ENCODE measurements at places on chromosomes 6 and 20. TPM values are rescaled to one million over a fixed set of nuclear protein-coding genes. Genes with fewer than 3 reads are reported as not detected.

DNA sequence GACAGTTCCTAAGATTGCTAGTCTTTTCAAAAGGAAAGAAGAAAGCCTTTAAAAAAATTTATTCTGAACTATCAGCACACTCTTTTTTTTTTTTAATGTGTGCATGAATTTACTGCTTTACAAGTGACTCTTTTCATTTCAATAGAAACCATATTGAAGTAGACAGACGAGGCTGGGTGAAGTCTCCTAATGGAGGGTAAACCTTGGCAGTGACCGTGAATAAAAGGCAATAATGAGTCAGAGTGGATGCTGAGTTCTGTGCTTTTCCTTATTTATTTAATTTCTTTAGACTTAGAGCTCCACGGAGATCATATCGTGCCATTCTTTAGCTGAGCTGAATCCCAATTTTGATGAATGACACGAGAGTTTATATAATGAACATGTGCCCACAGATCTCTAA is 196.9 kb downstream of the PRL start:
- no peak for DNase-seq

- DNase-seq: no peak
Observed at GRCh38 chr6:83853178-83854000, at the start of gene RIPPLY2. Gene RIPPLY2, plus strand, starts transcription at chr6:83853360. Its CDS starts 57 bp downstream, at chr6:83853417.

DNA sequence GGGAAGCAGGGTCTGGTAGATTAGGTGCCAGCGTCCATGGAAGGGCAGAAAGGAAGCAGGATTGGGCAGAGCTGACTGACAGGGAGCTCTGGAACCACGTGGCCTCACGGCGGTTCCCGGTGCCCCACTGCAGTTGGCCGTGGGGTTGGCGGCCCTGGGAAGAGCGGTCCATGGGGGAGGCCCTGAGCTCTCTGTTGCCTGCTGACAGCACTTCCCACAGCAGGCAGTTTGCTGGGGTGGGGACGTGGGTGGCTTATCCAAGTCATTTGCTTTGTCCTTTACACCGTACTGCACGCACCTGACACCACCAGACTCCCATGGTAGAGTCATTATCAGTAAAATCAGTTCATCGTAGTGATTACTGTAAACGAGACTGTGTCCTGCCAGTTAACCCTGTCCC is 56.1 kb downstream of the RPP40 start:
- DNase-seq: no peak

GRCh38 chr6:120262354-120262753 is 912.8 kb upstream of the MAN1A1 start:
- no peak for DNase-seq

DNA sequence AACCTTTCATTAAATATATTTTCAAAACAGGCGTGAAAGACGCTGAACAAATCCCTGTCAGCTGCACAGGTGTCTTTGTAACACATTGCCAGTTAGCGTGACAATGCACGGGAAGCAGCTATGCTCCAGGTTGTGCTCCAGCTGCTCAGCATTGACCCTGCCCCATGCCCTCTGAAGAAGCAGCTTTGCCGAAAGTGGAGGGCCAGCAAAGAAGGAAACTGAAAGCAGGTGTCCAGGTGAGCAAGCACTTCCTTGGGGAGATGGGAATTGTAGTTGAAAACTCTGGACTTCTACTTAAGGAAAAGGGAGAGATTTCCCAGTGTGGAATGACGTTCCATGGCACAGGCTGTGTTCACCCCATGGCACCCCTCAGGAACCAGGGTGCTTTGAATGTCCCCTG is 125.7 kb downstream of the TTLL2 start:
- no peak for DNase-seq

GRCh38 chr6:94071835-94072234 is 652.5 kb upstream of the EPHA7 start:
- no peak for DNase-seq

BTNL2 gene
- not detected for total RNA-seq

MLIP gene
- not detected for total RNA-seq

TSBP1 gene
- total RNA-seq: not detected

CDC5L gene
- total RNA-seq: 16.3 TPM

Data from NCI-H460 (cell line).